ENCODE measurements at places on chromosomes 6 and 20.
A peak's percentile ranks its signal among the peaks of the same experiment; 100 is the strongest.

DNA sequence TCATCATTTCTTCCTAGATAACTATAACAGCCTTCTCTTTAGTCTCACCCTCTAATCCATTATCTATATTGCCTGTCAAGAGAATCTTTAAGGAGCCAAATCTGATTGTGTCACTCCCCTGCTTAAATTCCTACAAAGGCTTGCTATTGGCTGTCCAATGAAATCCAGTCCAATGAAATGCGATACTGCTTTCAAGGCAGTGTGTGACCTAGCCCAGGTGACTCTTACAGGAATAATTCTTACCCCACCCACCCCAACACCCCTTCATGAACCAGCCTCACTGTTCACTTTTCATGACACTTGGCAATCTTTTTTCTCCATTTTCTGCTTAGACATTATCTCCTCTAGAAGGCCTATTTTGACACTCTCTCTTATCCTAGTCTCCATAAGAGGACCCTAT, 163.3 kb upstream of the MARCKS start:
- DNase-seq, result no peak

DNA sequence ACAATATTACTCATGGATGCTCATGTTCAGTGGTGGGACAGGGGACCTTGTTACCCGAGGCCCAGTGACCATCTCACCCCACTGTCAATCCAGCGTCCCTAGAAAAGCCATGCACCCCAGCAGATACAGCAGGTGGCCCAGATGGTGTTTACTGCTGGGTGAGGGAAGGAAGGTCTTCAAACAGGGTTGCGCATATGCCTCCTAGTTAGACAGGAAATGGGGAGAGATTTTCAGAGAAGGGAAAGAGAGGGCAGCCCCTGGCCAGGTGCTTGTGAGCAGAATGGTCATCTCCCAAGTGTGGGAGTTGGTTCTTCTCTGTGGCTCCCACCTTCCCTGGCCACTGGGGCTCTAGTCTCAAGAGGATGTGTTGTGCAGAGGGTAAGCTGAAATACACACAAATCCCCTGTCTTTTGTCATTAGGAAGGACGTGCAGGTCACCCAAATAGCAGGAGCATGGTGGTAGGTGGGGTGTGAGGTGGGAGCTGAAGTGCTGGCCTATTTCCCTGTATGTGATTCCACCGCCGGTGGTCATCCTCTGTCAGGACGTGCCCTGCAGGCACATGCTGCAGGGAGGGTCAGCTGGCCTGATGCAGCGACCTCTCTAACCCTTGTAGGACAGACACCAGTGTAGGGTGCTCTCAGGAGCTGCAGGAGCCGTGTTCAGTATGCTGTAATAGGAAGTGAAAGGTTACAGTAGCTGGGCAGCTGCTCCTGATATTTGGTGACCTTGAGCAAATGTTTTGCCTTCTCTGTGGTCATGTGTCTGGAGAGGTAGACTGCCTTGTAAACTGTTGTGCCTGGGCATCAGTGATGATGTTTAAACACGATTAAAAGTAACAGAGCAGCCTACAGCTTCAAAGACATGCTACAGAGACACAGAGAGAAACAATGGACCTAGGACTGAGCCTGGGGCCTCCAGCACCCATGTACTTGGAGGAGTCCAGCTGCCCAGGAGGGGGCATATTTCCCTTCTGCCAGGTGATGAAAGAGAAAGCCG, 3.2 kb upstream of the CST3 start:
- DNase-seq, result no peak

- no peak for DNase-seq
Measured at GRCh38 chr6:27568226-27568897, 95.5 kb upstream of the ZNF184 start.

GRCh38 chr6:125791151-125791819, 525 bp downstream of the NCOA7 start:
- peak; percentile 17 for DNase-seq

- no peak for DNase-seq
Measured at GRCh38 chr6:131383421-131384411, 189.3 kb upstream of the ARG1 start.

- no peak for DNase-seq
Measured at GRCh38 chr6:85568411-85568810, 25.2 kb downstream of the SNX14 start.

DNA sequence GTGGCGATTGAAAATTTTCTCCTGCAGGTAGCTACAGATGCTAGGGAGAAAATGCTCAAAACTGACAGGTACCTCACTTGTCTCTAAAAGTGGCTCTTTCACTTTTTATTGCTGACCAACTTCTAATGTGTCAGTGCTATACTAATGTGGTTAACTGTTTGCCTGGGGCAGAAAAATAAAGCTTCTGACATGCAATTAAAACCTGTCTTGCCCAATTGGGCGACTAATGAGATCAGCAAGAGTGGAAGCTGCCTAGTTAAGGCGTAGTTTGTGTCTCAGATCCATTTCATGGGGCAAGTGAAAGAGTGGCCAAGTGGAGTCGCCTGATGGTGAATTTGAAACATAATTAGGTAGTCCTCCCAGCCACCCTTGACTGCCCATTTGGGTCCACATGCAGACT, 193.3 kb downstream of the TSHZ2 start:
- DNase-seq, result no peak

GRCh38 chr6:79570129-79571029, 33.1 kb upstream of the LCA5 start:
- no peak for DNase-seq

GRCh38 chr6:123458218-123458617, 178.5 kb downstream of the TRDN start:
- DNase-seq, result no peak

DNA sequence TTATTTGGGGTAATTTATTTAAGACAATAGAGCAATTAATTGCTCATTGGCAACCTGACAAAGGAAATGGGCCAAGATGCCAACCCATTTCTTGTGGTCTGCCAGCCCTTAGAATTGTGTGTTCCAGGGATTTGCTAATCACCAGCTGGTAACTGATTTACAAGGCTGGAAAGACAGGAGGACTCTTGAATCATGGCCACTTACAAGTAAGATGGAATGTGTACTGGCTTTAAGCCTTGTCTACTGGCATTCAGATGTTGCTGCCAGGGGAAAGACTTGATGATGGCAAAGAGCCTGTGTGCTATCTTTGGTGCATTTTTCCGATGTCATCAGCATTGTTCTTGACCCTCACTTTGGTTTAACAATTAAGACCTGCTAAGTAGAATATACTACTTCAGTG, 91.0 kb downstream of the BCKDHB start:
- no peak for DNase-seq

GRCh38 chr6:72580281-72580940, 41.5 kb upstream of the KCNQ5 start:
- peak; percentile 56 for DNase-seq

GRCh38 chr6:6614096-6614982, 25.8 kb downstream of the LY86 start:
- no peak for DNase-seq

DNA sequence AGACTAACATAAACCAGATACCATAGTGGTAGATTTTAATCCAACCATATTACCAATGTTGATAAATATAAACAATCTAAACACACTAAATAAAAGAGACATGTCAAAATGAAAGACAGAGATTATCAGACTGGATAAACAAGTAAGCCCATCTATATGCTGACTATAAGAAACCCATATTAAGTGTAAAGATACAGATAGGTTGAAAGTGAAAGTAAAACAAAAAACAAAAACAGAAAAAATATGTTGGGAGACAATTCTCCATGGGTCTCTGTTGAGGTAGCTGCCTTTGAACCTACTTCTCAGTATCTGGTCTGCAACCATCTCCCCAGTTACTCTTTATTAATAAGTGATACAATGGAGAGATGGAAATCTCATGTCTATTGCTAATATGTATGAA, 21.2 kb downstream of the REV3L start:
- DNase-seq, result no peak

- no peak for DNase-seq
Measured at GRCh38 chr6:9515633-9516606, 899.0 kb downstream of the TFAP2A start.

DNA sequence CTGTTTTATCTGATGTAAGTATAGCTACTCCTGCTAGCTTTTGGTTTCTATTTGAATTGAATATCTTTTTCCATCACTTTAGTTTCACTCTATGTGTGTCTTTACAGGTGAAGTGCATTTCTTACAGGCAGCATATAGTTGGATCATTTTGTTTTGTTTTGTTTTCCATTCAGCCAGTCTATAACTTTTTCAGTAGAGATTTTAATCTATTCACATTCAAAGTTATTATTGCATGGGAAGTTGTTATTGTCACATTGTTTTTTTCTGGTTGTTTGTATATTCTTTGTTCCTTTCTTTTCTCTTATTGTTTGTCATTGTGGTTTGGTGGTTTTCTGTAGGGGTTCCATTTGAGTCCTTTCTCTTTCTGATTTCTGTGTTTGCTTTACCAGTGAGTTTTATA, 151.2 kb downstream of the PDE10A start:
- no peak for DNase-seq

- no peak for DNase-seq
Measured at GRCh38 chr6:96562886-96563285, at the start of gene FHL5. TSS of gene FHL5 (plus strand) at chr6:96563128. CDS start at chr6:96603614, 40,486 bp downstream.

DNA sequence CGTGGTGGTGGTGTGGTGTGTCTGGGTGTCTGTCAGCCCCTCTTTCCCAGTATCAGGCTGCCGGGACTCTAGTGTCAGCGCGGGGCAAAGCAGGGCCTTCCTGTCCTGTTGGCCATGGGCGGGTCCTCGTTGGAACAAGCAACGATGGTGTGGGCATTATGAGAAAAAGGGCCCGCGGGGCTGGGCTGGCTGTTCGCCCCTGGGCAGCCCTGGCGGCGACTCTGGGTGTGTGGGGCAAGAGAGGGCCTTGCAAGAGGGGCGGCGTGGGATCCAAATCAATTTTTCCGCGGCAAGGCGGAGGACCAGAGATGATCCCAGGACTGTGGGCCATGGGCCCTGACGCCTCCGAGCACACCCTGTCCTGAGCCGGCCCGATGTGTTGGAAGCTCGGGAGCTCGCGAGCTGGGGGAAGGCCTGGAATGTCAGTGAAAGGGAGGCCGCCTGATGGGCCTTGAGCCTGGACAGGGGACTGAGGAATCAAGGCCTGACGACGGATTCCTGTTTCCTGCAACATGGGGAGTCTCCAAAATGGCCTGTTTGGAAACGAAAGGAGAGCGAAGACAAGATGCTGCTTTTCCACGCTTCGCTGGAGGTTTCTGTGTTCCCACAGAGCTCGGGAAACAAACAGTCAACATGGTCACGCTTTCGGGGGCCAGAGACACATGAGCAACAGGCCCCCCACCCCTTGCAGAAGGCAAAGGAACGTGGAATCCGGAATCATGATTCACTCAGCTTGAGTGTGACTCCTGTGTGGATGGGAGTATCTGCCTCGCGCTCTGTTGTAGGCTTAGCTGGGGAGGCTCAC, 364.7 kb upstream of the DEFB115 start:
- DNase-seq, result no peak

GRCh38 chr6:159204605-159205004, 35.4 kb downstream of the FNDC1 start:
- no peak for DNase-seq

GRCh38 chr20:36310215-36310981, 4.3 kb downstream of the DLGAP4 start:
- no peak for DNase-seq

DNA sequence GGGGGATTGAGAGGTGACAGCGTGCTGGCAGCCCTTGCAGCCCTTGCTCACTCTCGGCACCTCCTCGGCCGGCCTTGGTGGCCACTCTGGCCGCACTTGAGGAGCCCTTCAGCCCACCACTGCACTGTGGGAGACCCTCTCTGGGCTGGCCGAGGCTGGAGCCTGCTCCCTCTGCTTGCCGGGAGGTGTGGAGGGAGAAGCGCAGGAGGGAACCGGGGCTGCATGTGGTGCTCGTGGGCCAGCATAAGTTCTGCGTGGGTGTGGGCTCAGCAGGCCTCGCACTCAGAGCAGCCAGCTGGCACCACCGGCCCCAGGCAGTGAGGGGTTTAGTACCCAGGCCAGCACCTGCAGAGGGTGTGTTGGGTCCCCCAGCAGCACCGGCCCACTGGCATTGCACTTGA, 912.2 kb upstream of the ADGRB3 start:
- no peak for DNase-seq

- DNase-seq, result no peak
Measured at GRCh38 chr6:32355018-32355417, 16.7 kb downstream of the TSBP1 start.

GRCh38 chr20:44701118-44701857, 13.9 kb upstream of the CCN5 start:
- no peak for DNase-seq

- no peak for DNase-seq
Measured at GRCh38 chr6:25007269-25007699, 71.5 kb upstream of the RIPOR2 start.

GRCh38 chr20:64093013-64093503, 8.9 kb upstream of the LKAAEAR1 start:
- DNase-seq, result no peak

- no peak for DNase-seq
Measured at GRCh38 chr6:105321207-105321606, 81.7 kb downstream of the PREP start.

DNA sequence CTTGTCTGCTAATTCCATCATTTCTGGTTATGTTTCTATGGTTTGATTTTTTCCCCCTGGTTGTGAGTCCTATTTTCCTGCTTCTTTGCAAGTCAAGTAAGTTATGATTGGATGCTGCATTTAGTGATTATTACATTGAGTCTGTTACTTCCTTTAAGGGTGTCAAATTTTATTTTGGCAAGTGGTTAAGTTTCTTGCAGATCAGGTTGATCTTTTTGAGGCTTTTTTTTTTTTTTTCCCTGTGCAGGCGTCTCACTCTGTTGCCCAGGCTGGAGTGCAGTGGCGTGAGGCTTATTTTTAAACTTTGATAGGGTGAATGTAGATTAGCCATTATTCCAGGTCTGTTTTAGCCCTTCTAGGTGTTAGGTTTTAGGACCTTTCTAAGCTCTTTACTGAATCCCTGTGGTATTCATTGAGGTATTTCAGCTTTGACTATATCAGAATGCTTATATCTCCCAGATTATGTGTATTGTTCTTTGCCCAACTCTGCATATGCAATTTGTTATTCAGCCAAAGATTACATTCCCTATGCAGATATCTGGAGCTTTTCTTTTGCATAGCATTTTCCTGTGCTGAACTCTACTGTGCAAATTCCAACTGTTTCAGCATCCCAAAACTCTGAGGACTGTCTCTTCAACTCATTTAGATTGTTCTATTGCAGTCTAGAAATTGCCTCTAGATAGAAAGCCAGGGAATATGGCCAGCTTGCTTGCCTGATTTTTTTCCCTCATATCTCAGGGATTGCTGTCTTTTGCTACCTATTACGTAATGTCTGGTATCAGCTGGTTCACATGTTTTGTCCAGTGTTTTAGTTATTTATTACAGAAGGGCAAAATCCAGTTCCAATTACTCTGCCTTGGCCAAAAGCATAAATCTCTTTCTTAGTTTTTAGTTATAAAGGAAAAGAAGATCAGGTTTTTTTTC, 113.3 kb downstream of the AFG1L start:
- DNase-seq, result no peak

- no peak for DNase-seq
Measured at GRCh38 chr6:90250405-90250804, 46.2 kb downstream of the BACH2 start.

- no peak for DNase-seq
Measured at GRCh38 chr6:63690221-63690620, 54.6 kb downstream of the PHF3 start.

- DNase-seq, result no peak
Measured at GRCh38 chr20:62959101-62959971, 6.8 kb downstream of the SLC17A9 start.

Data from SIG-M5 (cell line).